ENCODE measurements at places on chromosomes 2 and 18.
A peak's percentile ranks its signal among the peaks of the same experiment; 100 is the strongest.

GRCh38 chr18:13500869-13501542, 225.4 kb downstream of the FAM210A start:
- DNase-seq: no peak

GRCh38 chr2:70962211-70962884, 16.1 kb upstream of the ANKRD53 start:
- no peak for DNase-seq

GRCh38 chr2:74991977-74992376, 33.5 kb downstream of the POLE4 start:
- DNase-seq: no peak

GRCh38 chr2:240782886-240783818, 36.9 kb downstream of the KIF1A start:
- no peak for DNase-seq

DNA sequence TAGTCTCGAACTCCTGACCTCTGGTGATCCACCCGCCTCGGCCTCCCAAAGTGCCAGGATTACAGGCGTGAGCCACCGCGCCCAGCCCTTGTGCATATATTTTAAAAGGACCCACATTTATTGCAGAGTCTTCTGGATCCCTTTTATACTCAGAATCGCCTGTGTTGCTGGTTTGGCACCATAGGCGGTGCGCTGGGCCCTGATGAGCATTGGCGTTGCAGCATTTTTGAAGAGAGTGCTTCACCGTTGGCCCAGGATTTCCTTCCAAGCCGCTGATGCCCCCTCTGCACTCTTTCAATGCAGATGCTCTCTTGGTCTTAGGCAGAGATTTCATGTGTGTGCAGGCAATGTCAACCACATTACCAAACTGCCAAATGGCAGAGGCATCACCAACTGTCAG, 13.5 kb upstream of the TFCP2L1 start:
- DNase-seq: no peak

DNA sequence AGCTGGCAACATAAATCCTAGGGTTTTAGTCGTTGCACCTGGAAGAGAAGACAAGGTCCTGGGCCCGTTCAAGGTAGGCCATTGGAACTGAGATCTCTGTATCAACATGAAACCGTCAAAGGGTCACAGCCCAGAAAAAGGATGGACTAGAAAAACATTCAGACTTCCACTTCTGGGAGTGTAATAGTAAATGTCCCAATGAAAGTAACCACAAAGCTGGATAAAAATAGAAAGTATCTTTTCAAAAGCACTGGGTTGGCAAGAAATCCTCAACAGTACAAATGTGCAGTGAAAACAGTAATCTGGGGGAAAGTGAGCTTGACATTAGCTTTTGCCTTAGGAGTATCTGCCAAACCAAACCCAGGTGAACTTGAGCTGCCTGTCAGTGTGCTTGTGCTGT, 12.9 kb downstream of the CGREF1 start:
- DNase-seq: no peak

DNA sequence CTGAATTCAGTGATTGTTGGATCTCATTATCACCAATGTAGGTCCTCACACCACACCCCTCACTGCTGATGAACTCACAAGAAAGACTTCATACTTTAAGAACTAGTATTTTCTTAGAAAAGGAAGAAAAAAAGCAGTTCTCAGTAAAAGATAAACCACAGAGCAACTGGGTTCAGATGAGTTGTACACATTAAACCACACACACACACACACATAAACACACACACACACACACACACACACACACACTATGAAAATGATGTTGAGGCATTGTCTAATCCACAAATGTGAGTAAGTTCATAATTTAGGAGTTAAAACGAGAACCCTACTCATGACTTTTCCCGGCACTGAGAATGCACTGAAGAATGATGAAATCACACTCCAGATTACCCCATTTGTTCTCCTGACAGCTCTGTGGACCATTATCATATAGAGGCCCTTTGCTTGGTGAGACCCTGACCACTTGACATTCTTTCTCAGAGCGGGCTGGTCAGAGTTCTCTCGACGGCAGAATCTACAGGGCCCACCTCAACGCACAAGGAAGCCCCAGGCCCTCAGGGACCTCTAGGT, 106.2 kb downstream of the BCL2 start:
- no peak for DNase-seq

GRCh38 chr18:65721619-65722018, 29.2 kb upstream of the CDH7 start:
- no peak for DNase-seq

DNA sequence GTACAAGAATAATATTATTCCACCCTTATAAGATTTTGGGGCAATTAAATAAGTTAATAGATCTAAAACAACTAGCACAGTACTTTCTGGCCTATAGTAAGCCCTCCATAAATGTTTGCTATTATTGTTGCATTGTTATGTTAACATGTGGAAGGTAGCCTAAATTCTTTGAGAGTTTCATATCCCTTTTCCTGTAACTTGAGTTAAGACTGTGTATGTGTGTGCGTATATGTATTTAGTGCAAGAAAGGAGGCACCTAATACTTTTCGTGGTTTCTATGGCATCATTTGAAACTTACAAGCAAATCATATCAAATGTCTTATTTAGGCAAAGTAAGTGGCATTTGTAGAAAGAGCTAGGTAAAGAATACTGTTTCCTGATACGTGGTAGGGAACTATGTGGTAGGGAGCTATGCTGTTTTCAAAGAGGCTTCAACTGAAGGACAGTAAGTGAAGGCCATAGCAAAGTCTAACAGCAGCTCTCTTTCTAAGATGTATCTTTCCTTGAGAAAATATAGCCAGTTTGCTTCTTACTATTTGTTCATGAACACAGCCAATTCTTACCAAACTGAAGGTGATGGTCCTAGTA, 36.8 kb upstream of the C2orf74 start:
- DNase-seq: no peak

- no peak for DNase-seq
These were observed 159.8 kb downstream of the UXS1 start for GRCh38 chr2:106034325-106034724.

DNA sequence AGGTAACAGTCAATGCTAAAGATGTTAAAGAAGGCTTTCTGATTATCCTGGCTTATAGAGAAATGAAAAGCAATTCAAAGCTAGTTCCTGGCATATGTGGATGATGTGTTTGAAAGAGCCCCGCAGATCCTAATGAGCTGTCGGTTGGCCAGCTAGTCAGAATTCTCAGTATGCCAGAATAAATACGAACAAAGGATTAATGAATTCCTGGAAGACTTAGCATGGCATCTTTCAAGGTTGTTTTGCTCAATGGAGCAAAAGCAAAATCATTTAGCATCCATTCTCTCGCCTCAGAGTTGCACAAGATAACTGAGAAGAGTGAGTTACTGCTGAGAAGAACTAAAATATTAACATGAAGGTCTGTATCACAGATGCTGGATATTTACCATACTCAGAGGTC, 307.6 kb downstream of the RIT2 start:
- no peak for DNase-seq

- no peak for DNase-seq
These were observed 44.7 kb upstream of the DNAH7 start for GRCh38 chr2:196113061-196113974.

- DNase-seq: no peak
These were observed 33.0 kb downstream of the RAB1A start for GRCh38 chr2:65096948-65097347.

GRCh38 chr2:223548194-223548593, 54.0 kb downstream of the SCG2 start:
- no peak for DNase-seq

DNA sequence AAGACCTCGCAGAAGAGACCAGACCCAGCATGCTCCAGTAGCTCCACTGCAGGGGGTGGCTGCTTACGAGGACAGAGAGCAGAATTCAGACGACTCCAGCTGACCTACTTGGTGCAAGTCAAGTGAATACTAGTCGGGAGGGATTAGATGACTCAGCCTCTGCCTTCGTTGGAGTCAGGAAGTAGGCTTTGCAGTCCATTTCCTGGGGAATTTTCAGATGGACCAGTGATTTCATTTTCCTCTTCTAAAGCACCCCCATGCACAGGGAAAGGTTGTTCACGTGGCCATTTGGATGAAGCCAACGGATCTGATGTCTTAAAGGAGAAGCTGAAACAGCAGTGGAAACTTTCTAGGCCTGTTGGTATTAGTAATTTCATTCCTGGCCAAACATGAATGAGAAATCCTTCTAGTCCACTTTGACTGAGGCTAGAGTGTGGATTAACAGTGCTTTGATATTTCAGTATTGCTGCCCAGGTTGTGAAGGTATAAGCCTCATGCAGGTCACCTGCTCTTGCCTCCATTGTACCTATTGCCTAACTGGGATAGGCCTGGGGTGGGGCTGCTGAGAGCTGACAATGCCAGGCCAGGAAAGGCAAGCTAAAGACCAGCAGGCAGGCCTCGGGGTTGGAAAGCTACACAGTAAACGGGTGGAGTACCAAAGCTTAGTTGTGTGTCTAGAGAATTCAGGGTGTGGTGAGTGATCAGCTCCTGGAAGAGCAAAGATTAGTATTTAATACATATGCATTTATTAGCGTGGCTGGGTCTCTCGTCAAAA, 117.6 kb upstream of the FOSL2 start:
- DNase-seq: no peak

GRCh38 chr18:79496978-79497637, 101.4 kb downstream of the NFATC1 start:
- DNase-seq: no peak

DNA sequence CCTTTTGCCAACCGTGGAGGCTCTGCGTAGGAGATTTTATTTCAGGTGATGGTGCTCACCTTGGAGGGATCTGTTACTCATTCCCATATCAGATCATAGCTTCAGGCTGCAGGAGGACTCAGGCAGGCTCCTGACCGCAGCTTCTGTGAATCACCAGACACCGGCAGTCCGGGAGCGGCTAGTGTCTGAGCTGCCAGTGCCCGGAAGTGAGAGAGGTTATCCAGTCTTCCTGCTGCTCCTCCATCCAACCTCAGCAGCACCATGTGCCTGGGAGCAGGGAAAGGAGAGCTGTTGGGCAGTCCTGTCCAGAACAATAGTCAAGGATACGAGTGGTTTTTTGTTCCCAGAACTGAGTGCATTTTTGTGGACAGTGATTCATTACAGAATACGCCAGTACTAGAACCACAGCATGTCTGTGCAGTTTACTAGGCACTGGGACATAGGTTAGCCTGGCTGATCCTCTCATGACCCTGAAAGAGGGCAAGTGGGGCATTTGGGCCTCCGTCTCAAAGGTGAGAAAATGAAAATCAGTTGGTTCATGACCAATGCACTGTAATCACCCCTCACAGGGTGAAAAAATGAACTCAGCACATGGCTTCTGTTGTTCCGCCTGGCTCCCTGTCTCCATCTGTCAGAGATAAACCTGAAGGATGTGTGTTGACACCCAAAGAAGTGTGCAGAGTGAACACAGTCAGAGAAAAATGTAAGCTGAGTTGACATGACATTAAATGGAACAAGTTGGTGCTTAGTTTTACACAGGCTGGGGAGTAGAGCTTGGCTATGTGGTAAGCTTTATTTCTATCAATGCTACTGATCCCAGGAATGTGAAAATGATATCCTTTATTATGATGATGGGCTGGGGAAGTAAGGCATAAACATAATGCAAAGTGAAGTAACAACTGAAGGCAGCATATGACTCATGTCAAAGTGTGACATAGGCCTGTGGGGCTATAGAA, 12.2 kb downstream of the FHOD3 start:
- no peak for DNase-seq

GRCh38 chr2:54942373-54942772, 107.9 kb downstream of the RTN4 start:
- DNase-seq: peak; percentile 18

DNA sequence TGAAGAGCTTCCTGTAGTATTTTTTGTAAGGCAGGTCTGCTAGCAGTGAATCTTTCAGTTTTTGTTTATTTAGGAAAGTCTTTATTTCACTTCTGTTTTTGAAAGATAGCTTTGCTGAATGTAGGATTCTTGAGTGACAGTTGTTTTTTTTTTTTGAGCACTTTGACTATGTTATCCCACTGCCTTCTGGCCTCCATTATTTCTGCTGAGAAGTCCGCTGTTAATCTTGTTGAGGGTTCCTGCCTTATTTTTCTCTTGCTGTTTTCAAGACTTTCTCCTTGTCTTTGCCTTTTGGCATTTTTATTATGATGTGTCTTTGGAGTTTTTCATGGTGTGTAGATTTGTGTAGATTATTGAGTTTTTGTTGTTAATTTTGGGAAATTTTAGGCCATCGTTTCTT, 21.9 kb downstream of the RBFA start:
- DNase-seq: no peak

DNA sequence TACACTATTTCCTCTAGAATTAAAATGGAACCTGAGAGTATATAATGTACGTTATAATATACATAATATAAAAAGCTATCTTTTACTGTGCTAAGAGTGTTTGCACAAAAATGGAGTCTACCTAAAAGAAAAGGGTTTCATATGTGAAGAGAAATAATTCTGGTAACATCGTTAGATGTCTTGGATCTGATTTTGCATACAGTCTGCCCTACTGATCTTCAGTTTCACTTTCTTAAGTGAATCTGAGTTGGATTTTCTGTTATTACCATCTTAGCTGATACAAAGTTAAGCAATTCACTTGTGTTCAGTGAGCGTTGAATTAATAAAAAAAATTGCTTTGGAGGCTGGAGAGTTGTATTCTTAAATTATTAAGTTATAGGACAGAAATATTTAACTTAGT, 502.1 kb upstream of the TMEFF2 start:
- no peak for DNase-seq

GRCh38 chr2:17958466-17959092, 80.1 kb downstream of the KCNS3 start:
- no peak for DNase-seq

DNA sequence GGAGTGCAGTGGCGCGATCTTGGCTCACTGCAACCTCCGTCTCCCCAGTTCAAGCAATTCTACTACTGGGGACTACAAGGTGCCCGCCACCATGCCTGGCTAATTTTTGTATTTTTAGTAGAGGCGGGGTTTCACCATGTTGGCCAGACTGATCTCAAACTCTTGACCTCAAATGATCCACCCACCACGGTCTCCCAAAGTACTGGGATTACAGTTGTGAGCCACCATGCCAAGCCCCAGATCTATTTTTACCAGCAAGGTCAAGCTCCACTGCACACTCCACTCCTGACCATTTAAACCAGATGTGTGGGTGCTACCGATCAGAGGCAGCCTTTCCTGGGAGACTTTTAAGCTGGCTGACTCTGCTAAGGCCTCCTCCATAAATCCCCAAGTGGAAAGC, 67.5 kb upstream of the CD226 start:
- DNase-seq: no peak

DNA sequence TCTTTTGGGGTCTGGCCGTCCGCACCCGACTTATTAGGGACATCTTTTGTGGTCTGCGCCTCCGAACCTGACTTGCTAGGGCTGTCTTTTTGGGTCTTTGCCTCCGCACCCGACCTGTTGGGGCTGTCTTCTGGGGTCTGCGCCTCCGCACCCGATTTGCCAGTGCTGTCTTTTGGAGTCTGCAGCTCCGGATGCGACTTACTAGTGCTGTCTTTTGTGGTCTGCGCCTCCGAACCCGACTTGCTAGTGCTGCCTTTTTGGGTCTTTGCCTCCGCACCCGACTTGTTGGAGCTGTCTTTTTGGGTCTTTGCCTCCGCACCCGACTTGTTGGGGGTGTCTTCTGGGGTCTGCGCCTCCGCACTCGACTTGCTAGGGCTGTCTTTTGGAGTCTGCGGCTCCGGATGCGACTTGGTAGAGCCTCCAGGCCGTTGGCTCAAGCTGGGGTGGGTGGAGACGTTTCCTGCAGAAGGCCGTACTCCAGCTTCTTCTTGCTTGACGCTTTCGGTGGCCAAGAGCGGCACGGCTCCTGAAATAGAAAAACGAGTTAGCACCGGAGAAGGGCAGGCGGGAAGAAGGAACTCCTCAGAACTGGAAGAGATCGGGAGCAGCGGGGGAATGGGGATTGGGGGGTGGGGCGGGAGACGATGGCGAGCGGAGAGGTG, 498 bp downstream of the TGOLN2 start:
- peak; percentile 20 for DNase-seq

- no peak for DNase-seq
These were observed 12.3 kb downstream of the RPL31 start for GRCh38 chr2:101014264-101014857.

Measured in stimulated activated CD8-positive, alpha-beta memory T cell treated with anti-CD3 and anti-CD28 coated beads, Interleukin-2, amount 100 ng/mL, for 1 hour (primary cell).